ENCODE measurements at places on chromosomes 13 and 19.

GRCh38 chr13:111861766-111862366 is 205.1 kb upstream of the SOX1 start:
- DNase-seq = no peak

DNA sequence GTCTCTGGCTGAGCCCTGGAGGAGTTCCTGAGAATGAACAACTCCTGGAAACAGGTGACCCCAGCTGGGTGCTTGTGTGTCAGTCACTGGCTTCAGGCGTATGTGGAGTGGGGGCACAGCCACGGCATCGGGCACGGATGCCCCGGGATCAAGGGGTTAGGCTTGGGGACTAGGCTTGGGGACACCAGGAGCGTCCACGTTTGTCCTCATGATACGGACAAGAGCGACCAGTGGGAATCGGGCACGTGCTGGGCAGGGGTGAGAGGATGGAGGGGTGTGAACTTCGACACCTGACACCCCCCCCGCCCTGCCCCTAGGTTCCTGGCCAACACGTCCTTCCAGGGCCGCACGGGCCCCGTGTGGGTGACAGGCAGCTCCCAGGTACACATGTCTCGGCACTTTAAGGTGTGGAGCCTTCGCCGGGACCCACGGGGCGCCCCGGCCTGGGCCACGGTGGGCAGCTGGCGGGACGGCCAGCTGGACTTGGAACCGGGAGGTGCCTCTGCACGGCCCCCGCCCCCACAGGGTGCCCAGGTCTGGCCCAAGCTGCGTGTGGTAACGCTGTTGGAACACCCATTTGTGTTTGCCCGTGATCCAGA is 4.1 kb downstream of the GRIN3B start:
- DNase-seq = no peak

DNA sequence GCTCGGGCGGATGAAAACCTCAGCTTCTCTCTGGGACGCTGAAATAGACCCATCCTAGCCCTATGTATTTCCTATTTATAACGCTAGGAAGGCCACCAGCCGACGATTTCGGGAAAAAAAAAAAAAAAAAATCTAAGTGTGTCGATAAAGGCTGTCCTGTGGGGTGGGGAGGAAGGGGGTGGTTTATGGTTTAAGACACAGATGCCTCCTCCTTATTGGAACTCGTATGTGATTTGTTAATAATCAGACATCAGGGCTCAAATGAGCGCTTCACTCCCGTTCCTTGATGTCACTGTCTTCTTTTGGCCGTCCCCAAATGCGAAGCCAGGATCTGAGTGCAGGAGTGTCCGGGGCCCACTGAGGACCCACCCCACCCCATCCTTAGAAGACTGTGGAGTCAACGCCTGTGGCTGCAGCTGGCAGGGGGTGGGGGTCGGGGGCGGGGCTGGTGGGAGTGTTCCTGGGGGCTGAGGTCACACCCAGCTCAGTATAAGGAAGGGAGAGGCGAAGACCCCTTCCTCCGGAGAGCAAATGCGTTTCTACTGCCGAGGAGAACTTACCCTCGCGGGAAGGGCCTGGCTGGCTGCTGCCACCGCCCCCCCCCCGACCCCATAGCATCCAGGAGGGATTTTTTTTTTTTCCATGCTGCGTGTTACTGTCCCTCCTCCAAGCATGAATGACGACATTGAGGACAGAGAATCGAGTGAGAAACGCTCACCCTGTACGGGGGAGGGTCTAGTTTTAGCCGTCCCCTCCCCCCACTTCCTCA is 971 bp downstream of the ATCAY start:
- no peak for DNase-seq

DNA sequence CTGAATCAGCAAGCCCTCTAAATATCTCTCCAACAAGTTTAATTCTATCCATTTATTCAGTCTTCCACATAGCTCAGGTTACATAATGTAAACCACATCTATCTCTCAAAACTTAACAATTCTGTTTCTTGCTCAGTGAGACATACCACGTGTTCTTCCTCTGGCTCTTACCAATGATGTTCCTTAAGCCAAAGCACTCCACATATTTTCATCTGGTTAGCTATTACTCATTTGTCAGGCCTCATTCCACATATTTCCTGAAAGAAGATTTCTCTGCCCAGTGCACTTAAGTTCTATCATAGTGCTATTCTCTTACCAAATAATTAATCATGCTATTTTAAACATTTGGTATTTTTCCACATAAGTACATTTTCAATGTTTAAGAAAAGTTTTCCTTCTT is 403.3 kb upstream of the ATXN8OS start:
- no peak for DNase-seq

- DNase-seq = no peak
These were observed 949 bp upstream of the ZNF260 start for GRCh38 chr19:36528921-36529518.

GRCh38 chr19:33208904-33209849 is 15.0 kb downstream of the LRP3 start:
- DNase-seq = peak; percentile 59

DNA sequence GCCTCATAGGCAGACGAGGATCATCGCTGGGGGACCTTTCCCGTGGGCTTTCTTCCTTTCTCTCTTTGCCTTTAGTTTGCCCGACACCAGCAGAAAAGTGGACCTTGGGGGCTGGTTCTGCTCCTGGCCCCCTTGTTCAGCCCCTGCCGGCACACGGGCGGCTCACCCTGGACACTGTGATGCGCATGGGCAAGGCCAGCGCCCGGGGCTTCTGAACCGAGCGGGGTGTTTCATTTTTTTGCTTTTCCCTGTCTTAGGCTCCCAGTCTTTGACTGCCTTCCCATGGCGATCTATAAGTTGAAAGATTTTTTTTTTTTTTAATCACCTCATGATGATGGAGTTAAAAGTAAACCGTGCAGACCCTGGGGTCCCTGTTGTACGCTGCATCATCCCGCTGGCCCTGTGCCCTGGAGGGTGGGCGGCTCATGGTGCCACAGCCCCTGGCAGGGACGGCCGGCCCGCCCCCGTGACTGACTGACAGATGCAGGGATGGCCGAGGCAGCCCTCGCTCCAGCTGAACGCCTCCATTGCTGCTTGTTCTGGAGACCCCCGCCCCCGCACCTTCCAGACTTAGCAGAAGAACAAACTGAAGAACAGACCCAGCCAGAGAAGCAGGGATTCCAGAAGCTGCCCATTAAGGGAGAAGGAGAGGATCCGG is 9.6 kb downstream of the TSSK6 start:
- no peak for DNase-seq

DNA sequence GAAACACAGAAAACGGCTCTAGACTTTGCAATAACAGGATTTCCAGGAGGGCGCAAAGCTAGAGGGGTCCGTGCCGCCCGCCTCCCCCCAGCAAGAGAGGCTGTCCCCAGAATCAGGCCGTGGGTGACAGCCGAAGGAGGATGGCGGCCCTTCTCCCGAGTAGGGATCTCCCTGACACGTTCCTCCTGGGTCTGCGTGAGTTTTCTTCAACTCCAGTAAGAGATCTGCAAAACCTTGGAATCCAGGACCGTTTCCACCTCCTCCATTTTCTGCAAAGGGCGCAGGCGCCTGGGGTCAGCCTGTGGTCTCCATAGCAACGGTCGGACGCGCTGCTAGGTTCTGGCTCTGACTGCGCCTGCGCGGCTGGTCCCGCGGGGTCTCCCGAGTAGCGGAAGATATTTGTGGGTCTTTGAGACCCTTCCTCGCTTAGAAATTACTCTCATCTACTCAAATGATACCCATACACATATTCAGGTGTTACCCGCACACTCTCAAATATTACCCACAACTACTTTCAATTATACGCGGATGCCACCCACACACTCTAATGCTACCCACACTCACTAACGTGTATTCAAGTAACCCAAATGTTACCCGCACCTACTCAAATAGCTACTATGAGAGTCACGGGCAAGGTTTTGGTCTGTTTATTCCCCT is 2.1 kb downstream of the PNMA8C start:
- peak; percentile 87 for DNase-seq

GRCh38 chr19:51809787-51810186 is 14.8 kb downstream of the FPR3 start:
- DNase-seq = no peak

DNA sequence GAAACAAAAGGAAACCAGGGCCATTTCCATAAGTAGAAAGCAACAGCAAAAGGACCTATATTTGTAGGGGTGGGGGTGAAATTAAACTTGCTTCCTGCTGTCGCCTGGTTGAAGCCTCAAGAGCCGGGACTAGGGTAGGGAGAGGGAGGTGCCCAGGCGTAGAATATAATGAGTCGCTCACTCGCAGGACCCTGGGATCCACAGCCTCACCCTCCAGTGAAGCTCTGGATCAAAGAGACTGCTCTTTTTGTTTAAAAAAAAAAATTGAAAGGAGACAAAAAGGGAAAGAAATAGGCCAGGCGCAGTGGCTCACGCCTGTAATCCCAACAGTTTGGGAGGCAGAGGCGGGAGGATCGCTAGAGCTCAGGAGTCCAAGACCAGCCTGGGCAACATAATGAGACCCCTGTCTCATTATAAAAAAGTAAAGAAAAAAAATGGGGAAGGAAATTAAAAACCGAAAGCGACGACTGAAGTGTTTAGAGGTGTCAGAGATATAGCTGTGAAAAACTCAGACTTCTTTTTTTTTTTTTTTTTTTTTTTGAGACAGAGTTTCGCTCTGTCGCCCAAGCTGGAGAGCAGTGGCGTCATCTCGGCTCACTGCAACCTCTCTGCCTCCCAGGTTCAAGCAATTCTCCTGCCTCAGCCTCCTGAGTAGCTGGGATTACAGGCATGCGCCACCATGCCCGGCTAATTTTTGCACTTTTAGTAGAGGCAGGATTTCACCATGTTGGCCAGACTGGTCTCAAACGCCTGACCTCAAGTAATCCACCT is 10.9 kb upstream of the ADGRE5 start:
- DNase-seq = no peak

DNA sequence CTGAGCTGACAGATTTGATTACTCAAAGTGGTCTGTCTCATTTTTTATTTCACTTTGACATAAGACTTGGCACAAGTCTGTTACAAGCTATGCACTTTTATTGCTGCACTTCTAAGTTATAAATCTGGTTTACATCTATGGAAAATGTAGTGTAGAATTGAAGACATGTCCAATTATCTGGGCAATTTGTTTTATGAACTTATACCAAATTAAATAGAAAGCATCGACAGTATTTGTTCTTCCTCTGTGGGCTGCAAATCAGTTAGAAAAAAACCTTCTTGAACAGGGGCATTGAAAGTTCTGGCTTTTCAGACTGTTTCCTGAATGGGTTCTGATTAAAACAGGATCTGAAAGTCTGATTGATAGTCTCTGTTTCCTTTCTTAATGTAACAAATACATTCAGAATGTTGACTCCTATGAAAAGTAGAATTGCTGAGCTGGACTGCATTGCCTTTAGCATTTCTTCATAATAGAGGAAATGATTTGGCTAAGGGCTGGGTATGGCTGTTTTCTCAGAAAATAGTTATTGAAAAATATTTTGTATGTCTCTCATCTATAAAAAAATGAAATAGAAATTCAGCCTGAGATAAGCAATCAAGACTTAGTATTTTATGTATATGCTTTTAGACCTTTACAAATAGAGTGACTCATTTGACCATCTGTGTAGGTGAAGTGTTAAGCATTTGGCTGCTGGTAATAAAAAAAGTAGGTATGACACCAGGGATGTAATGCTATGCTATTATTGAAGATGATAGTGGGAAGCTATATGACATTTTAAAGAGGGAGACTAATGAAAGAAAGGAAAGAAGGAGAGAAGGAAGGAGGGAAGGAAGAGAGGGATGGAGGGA is 210.9 kb upstream of the SPRY2 start:
- DNase-seq = no peak

- peak; percentile 91 for DNase-seq
These were observed 22.5 kb downstream of the DOT1L start for GRCh38 chr19:2186071-2186846.

GRCh38 chr13:73693215-73693614 is 441.0 kb downstream of the KLF12 start:
- DNase-seq = no peak

DNA sequence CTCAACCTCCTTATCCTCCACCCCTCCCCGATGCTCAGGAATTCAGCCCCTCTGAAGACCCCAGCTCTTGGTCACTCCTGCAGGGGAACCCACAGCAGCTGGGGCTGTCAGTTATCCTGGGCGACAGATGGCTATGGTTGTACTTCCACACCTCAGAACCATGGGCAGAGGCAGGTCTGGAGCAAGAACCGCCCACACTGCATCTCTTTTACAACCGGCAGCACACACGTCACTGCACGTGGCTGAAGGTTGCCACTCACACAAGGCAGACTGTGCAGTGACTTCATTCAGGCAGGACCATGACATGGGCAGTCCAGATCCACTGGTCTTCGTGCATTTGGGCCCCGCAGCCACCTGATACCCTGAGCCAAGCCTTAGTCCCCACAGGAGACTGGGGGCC is 21.5 kb upstream of the SDHAF1 start:
- no peak for DNase-seq

DNA sequence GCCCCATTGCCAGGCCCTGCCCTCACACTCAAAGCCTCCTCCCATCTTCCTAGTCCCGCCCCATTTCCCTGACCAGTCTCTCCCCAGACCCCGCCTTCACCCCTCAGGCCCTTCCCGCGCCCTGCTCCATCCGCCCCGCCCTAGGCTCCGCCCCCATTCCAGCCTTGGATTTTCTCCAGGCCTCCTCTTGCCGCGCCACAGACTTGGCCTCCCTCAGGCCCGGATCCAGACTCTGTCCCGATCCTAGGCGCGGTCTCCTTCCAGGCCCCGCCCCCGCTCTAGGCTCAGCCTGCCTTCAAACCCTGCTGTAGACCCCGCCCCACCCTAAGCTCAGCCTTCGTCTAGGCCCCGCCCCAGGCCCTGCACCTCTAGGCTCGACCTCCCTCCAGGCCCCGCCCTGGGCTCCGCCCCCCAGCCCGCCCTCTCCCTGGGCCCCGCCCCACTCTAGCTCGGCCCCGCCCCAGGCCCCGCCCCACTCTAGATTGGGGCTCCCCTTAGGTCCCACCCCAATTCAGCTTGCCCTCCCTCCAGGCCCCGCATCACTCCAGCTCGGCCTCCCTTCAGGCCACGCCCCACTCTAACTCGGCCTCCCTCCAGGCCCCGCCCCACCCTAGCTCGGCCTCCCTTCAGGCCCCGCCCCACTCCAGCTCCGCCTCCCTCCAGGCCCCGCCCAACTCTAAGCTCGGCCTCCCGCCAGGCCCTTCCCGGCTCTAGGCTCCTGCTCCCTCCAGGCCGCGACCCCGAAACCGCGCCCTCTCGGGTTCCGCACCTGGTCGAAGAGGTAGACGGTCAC is 18.5 kb downstream of the LMTK3 start:
- peak; percentile 96 for DNase-seq
